Bronchial smooth muscle cell (primary cell): ENCODE measurements at places on chromosomes 1 and 21. TPM values are rescaled to one million over a fixed set of nuclear protein-coding genes. Genes with fewer than 3 reads are reported as not detected.

DISP1 gene
- total RNA-seq: 4.7 and 6.2 TPM in 2 replicates

BEST4 gene
- 0.16 and 0.26 TPM in 2 replicates for total RNA-seq

KRTAP10-1 gene
- total RNA-seq: not detected in 2 replicates

SLC25A34 gene
- total RNA-seq: 0.16 and 0.52 TPM in 2 replicates

SLC5A9 gene
- total RNA-seq: not detected in 2 replicates

PKP1 gene
- total RNA-seq: 0.16 and 0.34 TPM in 2 replicates

ZNF593OS gene
- not detected in 2 replicates for total RNA-seq

C1orf21 gene
- 23.5 and 26.7 TPM in 2 replicates for total RNA-seq
